Neuronal stem cell (in vitro differentiated cells): ENCODE measurements at places on chromosomes 6 and 20.

DNA sequence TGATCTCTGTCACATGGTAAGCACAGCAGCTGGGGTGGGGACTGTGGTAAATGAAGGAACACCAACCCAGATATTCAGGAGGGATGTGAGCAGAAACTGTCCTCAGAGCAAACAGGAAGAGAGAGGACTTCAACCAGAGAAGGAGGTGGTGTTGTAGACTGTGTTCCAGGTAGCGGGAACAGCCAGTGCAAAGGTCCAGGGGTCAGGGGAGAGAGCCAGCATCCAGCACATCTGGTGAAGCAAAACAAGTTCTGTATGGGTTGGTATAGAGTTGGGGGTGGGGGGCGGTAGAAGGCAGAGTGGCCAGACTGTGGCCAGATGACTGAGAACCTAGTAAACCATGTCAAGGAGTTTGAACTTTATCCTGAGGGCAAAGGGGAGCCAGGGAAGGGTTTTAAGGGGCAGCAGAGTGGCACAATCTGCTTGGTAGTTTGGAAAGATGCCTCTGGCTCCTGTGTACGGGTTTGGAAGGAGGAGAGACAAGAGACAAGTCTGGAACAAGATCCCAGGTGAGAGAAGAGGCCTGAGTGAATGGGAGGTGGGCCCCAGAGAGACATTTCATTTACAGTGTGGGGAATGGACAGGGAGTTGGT is 27.8 kb upstream of the TTPAL start:
- no peaks in the 10 kb centered on the region for H3K36me3 ChIP-seq
- no peak overlapping the region for H3K4me3 ChIP-seq
- no peaks in the 10 kb centered on the region for H3K4me1 ChIP-seq
- H3K27ac ChIP-seq, result no peak overlapping the region

- H3K4me1 ChIP-seq, result no peaks in the 10 kb centered on the region
- H3K27ac ChIP-seq, result no peak overlapping the region
- H3K36me3 ChIP-seq, result peaks cover 2% of the 10 kb centered on the region
- H3K27me3 ChIP-seq, result no peaks in the 10 kb centered on the region
These were observed 108.8 kb downstream of the HUS1B start for GRCh38 chr6:548091-548490.

DNA sequence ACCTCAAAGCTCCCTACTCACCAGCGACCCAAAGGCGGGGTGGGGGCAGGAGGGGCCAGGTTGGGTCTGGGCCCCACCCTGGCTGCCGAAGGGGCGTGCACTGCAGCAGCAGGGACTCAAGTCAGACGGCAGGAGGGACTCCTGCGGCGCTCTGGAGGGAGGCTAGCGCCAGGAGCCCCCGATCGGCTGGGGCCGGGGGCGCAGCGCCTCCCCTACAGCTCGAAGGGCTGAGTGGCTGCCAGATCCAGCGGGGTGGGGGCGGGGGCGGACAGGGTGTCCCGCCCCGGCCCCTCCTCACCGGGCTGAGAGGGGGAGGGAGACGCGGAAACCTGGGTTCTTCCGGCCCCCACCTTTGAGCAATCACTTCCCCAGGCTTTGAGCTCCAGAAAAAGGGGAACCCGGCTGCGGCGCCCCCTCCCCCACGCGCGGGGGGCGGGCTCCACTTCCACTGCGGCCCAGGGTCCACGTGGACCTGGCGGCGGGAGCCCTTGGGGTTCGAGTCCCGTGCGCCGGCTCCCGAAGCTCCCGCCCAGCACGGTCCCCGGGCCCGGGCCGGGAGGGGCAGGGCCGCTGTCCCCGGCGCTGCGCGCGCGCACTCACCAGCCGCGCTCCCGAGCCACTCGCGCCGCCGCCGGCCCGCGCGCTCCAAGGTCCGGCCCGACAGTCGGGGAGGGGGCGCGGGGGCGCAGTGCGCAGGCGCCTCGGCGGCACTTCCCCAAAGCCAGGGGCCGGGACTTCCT is at the start of gene RGS19:
Gene RGS19, minus strand, starts transcription at position 246 of the 740 bp plus-strand sequence. CDS start 2,632 bp downstream, outside the sequence.
- H3K36me3 ChIP-seq, result peaks cover 1% of the 10 kb centered on the region
- H3K4me3 ChIP-seq, result peak within 1 kb of the TSS; percentile 92
- peaks cover 29% of the 10 kb centered on the region for H3K4me1 ChIP-seq
- DNase-seq, result peak; percentile 77
- peaks cover 25% of the 10 kb centered on the region for H3K27me3 ChIP-seq

- peaks cover 3% of the 10 kb centered on the region for H3K36me3 ChIP-seq
- DNase-seq, result no peak
- no peaks in the 10 kb centered on the region for H3K4me1 ChIP-seq
- peak overlapping the region; percentile 70 for H3K4me3 ChIP-seq
These were observed 689 bp upstream of the BLOC1S5 start for GRCh38 chr6:8064638-8065518.

GRCh38 chr20:46293084-46293483 is 15.2 kb downstream of the CDH22 start:
- H3K4me3 ChIP-seq, result no peak overlapping the region
- peak; percentile 73 for DNase-seq
- H3K4me1 ChIP-seq, result peaks cover 14% of the 10 kb centered on the region
- peaks cover 49% of the 10 kb centered on the region for H3K27me3 ChIP-seq
- H3K36me3 ChIP-seq, result no peaks in the 10 kb centered on the region
- H3K27ac ChIP-seq, result no peak overlapping the region

- no peak overlapping the region for H3K4me3 ChIP-seq
- DNase-seq, result no peak
- H3K27me3 ChIP-seq, result no peaks in the 10 kb centered on the region
- H3K36me3 ChIP-seq, result peaks cover 26% of the 10 kb centered on the region
These were observed 94.0 kb upstream of the MPC1 start for GRCh38 chr6:166476634-166477215.

DNA sequence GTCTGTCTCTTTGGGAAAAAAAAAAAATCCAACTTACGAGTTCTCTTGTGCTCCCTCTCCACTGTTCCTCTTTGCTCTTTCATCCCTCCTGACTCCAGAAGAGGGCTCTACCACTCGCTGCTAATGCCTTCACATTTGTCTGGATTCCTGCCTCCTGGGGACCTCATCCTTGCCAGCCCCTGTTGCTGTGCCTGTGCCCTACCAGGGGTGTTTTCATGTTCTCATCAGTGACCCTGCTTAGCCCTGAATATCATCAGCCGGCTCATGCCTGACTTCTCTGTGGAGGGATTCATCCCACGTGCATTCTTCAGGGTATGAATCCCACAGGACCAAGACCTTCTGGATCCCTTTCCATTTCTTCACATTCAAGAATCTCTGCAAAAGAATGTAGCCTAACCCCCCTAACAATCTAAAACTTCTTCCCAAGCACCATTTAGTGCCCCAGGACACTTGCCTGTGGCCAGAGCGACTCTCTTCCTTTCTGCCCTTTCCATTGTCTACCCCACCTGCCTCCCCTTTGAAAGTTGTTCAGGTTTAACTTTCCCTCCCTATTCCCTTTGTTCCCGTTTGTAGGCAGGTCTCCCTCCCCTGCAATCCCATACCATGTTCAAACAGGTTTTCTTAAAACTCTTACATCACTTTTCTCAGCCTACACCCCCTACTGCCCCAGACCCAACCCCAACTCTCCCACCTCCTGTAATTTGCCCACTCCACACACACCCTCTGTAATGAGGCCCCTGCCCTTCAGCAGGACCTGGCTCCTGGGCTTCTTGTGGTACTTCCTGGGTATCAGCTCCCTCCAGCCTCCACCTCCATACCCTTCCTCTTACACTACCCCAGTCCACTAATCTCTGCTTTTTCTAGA is 50.2 kb downstream of the RREB1 start:
- no peak overlapping the region for H3K27ac ChIP-seq
- H3K4me3 ChIP-seq, result no peak overlapping the region
- H3K36me3 ChIP-seq, result no peaks in the 10 kb centered on the region
- H3K4me1 ChIP-seq, result peaks cover 6% of the 10 kb centered on the region
- peaks cover 4% of the 10 kb centered on the region for H3K27me3 ChIP-seq

DNA sequence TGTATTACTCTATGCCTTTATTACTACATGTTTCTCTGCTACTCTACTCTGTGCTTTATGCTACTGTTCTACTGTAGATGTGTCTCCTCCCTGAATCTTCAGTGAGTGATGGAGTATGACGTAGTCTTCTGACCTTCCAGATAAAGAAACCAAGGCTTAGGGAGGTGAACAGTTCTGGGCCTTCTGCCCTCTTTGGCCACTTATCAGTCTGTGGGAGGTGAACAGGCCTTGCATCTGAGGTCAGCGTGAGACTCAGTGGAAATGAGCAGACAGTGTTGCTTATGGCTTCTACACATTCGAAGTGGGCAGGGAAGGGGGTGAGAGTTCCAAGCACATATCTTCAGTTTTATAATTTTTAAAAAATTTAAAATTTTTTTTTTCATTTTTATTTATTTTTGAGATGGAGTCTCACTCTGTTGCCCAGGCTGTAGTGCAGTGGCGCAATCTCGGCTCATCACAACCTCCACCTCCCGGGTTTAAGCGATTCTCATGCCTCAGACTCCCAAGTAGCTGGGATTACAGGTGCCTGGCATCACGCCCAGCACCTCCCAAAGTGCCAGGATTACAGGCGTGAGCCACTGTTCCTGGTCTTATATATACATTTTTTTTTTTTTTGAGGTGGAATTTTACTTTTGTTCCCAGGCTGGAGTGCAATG is 24.2 kb downstream of the MYBL2 start:
- H3K36me3 ChIP-seq, result peaks cover 86% of the 10 kb centered on the region
- no peaks in the 10 kb centered on the region for H3K4me1 ChIP-seq
- no peak overlapping the region for H3K27ac ChIP-seq

- H3K27me3 ChIP-seq, result no peaks in the 10 kb centered on the region
- H3K4me1 ChIP-seq, result no peaks in the 10 kb centered on the region
- no peaks in the 10 kb centered on the region for H3K36me3 ChIP-seq
- no peak overlapping the region for H3K27ac ChIP-seq
- H3K4me3 ChIP-seq, result no peak overlapping the region
These were observed 1176.0 kb upstream of the GJE1 start for GRCh38 chr6:140956571-140957369.

- no peak for DNase-seq
- H3K27me3 ChIP-seq, result no peaks in the 10 kb centered on the region
- H3K4me1 ChIP-seq, result no peaks in the 10 kb centered on the region
- no peaks in the 10 kb centered on the region for H3K36me3 ChIP-seq
- H3K27ac ChIP-seq, result no peak overlapping the region
These were observed 648.0 kb upstream of the GJE1 start for GRCh38 chr6:141484711-141485110.

DNA sequence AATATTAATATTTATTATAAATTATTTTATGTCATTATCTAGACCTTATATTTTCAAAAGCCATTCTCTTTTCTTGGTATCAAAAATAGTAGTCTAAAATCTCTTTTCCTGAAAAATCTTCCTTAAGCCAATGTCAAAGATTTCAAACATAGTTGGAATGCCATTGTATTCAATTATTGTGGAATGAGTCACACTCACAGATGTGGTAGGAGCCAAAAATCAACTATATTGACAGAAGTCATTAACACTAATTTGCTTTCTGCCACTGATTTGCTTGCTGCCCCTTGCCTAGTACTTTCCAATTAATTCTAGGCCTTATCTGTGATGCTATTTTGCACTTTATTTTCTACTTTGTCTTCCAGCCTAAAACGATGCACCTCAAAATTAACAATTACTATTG is 1326.3 kb upstream of the GJE1 start:
- H3K36me3 ChIP-seq, result no peaks in the 10 kb centered on the region
- no peak overlapping the region for H3K4me3 ChIP-seq
- H3K27ac ChIP-seq, result no peak overlapping the region
- no peaks in the 10 kb centered on the region for H3K27me3 ChIP-seq
- no peak for DNase-seq

DNA sequence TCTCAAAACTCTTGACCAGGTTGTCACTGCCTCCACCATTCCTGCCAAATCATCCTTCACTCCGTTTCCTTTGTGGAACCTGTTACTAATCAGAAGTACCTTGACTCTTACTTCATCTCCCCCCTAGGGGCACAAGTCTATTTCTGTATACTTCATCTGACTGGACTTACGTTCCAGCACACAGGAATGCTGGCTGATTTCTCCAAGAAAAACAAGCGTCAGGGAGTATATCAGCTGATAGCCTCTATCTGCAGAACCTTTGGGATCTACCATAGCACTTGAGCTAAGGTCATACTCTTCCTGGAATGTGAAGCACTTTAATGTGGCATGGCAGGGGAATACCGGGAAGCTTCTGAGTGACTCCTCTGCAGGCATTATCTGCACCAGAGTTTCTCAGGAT is 178.1 kb upstream of the MOCS1 start:
- no peaks in the 10 kb centered on the region for H3K4me1 ChIP-seq
- no peak overlapping the region for H3K27ac ChIP-seq
- no peak for DNase-seq

- H3K36me3 ChIP-seq, result no peaks in the 10 kb centered on the region
- H3K27ac ChIP-seq, result no peak within 1 kb of the TSS
- no peaks in the 10 kb centered on the region for H3K27me3 ChIP-seq
- peak within 1 kb of the TSS; percentile 1 for H3K4me3 ChIP-seq
- H3K4me1 ChIP-seq, result no peaks in the 10 kb centered on the region
These were observed at the start of gene MC3R for GRCh38 chr20:56247954-56248782. Gene MC3R, plus strand, starts transcription at chr20:56248732. Its CDS starts 112 bp downstream, at chr20:56248844.

DNA sequence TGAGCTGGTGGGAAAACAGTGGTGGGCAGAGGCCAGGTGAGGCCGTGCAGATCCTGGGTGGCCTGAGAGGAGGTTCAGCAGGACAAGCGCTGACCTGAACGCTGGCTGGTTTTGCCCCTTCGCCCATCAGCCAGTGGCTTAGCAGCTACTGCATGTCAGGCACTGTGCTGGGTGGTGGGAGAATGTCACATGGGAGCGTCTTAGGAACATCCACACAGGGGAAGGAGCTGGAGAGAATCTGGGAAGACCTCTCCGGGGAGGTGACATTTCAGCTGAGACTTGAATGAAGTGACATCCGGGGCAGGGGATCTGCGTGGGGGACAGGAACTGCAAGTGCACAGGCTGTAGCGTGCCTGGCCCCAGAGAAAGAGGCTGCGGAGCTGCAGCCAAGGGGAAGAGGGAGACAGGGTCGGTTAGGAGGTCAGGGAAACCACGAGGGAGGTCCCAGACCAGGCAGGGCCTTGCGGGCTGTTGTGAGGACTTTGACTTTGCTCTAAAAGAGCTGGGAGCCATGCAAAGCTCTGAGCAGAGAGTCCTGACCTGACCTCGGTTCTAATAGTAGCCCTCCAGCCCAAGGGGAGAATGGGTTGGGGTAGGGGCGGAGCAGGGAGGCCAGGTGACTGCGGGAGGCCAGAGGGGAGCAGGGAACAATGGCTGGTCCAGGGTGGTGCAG is 156.8 kb upstream of the PTPN1 start:
- DNase-seq, result no peak
- H3K4me3 ChIP-seq, result no peak overlapping the region
- no peaks in the 10 kb centered on the region for H3K36me3 ChIP-seq

- H3K4me1 ChIP-seq, result peaks cover 8% of the 10 kb centered on the region
- no peaks in the 10 kb centered on the region for H3K27me3 ChIP-seq
- DNase-seq, result no peak
- H3K27ac ChIP-seq, result no peak overlapping the region
- no peaks in the 10 kb centered on the region for H3K36me3 ChIP-seq
These were observed 23.8 kb downstream of the UST start for GRCh38 chr6:148770408-148771211.
